ENCODE measurements at places on chromosomes 3 and 15.
A peak's percentile ranks its signal among the peaks of the same experiment; 100 is the strongest.

DNA sequence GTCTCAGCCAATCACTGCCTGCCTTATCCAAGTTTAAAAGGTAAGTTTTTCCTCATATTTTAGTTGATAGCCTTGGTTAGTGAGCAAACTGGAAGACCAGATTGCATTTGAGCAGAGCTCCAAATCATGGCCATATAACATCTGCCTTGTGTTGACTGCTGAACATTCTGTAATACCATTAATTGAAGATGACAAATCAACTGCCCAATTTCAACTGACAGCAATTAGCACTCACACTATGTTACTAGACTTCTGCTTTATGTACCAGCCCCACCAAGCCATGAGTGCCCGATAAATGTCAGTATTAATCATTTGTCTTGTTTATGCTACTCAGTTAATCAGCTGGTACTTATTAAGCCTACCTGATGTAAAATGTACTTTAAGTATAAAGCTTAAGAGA lies 83.1 kb downstream of the CGGBP1 start:
- peak; percentile 12 for DNase-seq

GRCh38 chr3:146195030-146195429 lies 34.0 kb upstream of the PLOD2 start:
- no peak for DNase-seq

DNA sequence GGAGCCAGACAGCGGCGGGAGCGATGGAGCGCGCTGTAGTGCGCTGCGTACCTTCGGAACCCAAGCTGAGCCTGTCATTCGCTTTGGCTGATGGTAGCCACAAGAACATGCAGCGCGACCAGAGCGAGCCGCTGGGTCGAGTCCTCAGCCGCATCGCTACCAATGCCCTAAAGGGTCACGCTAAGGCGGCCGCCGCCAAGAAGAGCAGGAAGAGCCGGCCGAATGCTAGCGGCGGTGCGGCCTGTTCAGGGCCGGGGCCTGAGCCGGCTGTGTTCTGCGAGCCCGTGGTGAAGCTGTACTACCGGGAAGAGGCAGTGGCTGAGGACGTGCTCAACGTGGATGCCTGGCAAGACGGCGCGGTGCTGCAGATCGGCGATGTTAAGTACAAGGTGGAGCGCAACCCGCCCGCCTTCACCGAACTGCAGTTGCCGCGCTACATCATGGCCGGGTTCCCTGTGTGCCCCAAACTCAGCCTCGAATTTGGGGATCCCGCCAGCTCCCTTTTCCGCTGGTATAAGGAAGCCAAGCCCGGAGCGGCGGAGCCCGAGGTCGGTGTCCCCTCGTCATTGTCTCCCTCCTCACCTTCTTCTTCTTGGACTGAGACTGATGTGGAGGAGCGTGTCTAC lies 498 bp downstream of the PDE12 start:
- DNase-seq: no peak

DNA sequence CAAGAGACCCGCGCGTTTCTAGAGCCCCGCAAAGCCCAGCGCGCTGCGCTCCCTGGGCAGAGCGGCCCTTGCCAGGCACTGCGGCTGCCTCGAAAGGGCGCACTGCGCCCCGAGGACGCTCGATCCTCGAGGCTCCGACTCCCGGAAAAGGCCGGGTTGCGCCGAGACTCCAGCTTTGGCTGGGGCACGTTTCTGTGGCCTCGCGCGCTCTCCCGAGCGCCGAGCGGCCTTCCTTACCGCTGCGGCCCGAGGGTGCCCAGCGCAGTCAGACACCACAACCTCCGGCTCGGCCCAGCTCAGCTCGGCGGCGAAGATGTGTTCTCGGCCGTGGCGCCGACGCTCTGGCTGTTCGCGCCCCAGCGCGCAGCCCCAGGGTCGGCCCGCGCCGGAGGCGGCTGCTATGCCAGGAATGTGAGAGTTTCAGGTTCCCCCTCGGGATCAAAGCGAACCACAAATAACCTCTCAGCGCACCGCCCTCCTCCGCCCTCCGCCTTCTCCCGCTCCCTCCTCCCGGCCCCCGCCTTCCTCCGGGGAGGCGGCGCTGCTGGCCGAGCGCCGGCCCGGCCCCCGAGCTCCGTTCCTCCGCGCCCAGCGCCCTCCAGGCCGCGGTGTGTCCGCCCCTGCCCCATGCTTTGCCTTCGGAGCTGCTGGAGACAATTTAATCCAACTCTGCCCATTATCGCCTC lies at the start of gene AMOTL2:
Gene AMOTL2 (minus strand): TSS at position 343 of the 686 bp plus-strand sequence. CDS start 3,014 bp downstream, outside the sequence.
- DNase-seq: peak; percentile 95

DNA sequence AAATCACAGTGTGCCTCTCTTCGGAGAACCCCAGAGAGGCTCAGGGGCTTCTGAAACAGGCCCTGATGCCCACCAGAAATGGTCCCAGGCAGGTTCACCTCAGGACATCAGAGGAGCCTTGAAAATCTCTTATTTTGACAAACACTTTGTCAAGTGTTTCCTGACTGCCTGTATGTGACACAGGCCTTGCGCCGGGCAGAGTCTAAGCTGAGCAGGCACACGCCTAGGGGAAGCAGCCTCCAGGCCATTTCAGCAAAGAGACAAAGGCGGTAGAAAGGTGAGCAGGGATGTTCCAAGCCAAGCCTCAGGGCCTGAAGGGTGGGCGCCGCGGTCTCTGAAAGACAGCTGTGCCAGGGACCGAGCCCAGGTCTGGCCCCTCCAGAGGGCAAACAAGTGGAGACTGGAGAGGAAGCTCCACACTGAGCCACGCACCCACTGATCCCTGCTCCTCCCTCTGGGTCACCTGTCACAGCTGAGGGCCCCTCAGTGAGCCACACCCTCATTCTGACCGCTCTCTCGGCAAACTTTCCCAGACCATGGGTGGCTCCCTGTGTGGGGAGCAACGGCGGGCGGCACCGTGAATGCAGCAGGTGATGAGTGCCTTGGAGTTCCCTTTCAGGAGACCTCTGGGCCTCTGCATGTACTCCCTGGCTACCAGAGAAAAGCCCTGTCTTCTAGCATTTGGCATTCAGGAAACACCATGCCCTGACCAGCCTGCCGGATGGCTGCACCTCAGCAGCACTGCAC lies 136.1 kb downstream of the ADAMTS17 start:
- no peak for DNase-seq

- DNase-seq: no peak
Measured at GRCh38 chr3:194031867-194032635, 103.9 kb upstream of the HES1 start.
